NCI-H1417 (cell line): ENCODE measurements at places on chromosomes 12 and 14.

DNA sequence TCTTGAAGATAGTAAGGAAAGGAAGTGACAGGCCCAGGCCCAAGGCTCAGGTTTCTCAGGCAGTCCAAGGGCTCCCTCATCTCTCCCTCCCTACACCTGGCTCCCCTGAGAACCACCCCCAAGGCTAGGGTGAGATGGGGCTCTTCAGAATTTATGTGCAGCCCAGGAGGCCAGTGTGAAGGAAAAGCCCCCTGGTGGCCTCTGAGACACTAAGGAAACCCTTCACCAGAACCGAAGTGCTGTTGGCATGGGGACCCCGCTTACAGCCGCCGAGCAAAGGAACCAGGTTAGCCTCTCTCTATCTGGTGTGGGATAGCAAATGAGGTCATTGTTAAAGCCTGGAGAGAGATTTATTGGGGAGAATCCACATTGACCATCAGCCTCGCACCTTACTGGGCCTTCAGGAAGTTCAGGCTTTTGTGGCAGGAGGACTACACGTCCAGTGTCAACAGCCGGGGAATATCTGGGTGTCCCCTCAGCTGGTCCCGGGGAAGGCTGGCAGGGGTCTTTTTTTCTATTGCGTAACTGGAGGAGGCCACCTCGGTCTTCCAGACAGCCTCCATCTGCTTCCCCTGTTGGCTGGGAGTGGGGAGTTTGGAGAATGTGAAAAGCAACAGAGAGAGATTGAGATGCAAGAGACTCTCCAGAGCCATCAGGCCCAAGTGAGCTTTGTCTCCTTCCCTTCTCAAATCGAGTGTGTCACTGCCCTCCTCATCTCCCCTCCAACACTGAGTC, 18.1 kb downstream of the FAM186B start:
- no peak for DNase-seq

DNA sequence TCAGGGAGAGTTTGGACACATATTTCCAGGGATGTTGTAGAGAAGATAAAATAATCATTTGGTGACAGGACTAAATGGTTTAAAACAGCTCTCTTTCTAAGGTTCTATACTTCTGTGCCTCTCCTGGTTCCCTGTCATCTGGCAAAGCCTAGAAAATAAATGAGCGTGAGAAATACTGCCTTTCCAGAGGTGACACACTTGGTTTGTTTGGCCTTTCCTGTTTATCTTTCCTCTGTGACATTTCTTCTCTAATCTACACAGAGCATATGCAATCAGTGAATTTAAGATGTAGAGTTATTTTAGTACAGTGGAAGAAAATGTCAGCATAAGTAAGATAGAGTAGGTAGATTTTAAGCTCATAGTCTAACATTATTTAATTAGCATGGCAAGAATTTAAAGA, 22.0 kb upstream of the SSTR1 start:
- DNase-seq, result no peak

DNA sequence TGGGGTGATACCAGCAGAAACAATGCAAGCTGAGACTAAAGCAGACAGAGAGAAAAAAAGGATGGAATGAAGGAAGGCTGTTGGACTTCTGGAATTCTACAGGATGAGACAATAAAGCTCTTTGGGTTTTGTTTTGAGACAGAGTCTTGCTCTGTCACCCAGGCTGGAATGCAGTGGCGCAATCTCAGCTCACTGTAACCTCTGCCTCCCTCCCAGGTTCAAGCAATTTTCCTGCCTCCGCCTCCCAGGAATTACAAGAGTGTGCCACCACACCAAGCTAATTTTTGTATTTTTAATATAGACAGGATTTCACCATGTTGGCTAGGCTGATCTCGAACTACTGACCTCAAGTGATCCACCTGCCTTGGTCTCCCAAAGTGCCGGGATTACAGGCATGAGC, 115.4 kb downstream of the EXOC5 start:
- no peak for DNase-seq

- DNase-seq, result no peak
Observed at GRCh38 chr12:107704041-107704440, 18.4 kb downstream of the PWP1 start.

DNA sequence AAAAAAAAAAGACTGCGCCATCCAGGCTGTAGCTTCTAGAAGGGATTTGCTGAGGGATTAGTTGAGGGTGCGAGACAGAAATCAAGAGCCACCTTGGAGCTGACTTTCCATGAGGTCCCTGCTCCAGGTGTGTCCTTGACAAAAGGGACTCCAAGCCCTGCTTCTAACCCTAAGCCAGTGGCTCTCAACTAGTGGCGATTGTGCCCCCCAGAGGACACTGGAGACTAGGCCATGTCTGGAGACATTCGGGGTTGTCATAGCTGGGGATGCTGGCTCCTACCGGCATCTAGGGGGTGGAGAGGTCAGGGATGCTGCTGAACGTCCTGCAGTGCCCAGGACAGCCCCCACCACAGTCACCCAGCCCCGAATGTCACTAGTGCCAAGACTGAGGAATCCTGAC, 40.6 kb downstream of the SPRING1 start:
- peak; percentile 47 for DNase-seq

DNA sequence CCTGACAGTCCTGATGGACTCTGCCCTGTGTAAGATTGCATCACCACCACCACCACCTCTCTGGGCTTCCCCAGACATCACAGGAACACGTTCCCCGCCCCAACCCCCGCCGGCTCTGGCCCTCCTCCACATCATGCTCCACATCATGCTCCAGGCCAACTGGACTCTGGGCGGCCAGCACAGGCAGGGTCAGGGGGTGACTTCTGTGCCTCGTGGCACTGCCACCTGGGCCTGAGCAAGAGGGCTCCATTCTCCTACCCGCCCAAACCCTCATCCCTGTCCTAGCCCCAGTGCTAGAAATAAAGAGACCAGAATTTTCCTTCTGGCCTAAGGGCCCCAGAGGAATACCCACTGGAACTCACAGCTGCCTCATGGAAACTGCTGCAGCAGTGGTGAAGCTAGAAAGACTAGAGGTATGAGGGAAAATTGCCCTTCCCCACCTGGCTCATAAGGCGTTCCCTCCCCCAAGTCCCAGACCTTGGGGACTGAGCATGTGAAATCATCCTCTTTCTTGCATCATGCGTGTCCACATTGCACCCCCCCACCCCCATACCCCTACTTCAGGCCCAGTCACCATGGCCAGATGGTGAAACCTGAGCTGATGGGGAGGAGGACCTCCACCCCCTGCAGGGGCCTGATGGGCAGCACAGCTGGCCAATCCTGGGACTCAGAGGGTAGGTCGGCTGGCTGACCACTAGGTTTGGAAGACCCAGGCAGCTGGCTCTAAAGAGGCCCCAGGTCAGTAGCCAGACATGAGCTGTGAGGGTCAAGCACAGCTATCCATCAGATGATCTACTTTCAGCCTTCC, at the start of gene INHBE:
INHBE (plus strand) TSS at position 742 of the 808 bp plus-strand sequence. CDS start 230 bp downstream, outside the sequence.
- peak; percentile 53 for DNase-seq

DNA sequence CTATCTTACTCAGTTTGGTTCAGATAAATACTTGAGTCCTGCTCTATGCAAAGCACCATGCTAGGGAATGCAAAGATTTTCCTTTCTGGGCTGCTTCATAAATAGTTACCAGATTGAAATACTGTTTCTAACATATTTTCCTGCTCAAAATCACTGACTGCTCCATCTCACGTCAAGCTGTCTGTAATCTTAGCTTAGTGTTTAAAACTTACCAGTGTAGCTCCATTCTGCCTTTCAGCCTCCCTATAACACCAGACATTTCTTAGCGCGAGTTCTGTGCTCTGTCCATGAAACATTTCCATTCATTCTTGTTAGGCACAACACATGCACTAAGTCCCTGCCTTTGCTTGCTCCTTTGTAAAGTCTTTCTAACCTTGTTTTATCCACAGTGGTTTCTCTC, 129.4 kb downstream of the NPAS3 start:
- no peak for DNase-seq

DNA sequence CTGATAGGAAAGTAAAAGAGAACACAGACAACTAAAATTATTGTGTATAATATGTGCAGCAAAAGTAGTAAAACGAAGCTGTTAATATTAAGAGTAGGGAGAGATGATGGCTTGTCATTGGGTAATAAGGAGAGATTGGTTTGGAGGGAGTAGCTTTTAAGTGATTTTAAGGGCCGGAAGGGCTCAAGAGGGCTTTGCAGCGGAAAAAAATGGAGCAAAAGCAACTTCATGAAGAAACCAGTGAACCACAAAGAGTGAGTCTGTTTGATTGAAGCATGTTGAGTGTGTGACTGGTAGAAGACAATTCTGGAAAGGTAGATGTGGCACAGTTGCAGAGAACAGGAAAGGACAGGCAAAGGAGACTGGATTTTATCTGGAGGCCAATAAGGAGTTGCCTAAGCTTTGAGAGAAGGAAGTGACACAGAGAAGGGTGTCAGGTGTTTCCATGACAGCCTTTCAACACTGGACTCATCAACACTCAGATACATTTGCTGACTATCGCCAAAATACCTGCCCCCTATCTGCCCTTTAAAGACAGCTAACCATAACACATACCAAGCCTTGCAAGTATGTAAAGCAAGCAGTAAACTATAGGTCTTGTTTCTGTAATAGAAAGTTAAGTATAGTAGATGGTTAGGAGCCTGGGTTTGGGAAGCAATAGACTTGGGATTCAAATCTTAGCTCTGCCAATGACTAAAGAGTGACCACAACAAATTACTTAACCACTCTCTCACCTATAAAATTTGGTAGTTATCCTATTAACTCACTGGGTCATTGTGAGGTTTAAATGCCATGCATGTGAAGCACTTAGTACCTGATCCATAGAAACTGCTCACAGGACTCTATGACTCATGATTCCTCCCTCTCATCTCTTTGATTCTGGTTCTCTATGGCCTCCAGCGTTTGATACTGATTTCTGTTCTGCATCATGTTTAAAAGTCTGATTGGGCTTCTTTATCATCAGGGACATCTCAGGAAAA, 117.3 kb upstream of the LMNTD1 start:
- DNase-seq, result no peak

DNA sequence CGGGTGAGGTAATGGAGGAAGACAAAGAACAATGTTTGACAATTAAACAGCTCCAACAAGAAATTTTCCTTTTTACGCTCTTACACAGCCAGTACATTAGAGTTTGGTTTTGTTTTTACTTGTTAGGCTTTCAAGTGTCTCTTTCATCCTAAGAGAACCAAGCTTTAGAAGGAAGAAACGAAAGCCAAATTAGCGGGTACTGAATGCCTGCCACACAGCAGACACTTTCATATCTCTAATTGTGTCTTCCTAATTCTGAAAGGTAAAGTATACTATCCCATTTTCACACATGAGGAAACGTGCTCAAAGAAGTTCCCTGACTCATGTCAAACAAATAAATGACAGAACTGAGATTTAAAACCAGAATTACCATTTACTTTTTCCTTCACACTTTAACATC, 65.0 kb downstream of the CDK17 start:
- DNase-seq, result no peak

GRCh38 chr14:43956741-43957140, 550.3 kb downstream of the FSCB start:
- DNase-seq, result no peak

- DNase-seq, result peak; percentile 79
Observed at GRCh38 chr14:33676135-33676566, 274.7 kb downstream of the EGLN3 start.

- DNase-seq, result no peak
Observed at GRCh38 chr12:50768391-50768790, 4.5 kb downstream of the ATF1 start.

DNA sequence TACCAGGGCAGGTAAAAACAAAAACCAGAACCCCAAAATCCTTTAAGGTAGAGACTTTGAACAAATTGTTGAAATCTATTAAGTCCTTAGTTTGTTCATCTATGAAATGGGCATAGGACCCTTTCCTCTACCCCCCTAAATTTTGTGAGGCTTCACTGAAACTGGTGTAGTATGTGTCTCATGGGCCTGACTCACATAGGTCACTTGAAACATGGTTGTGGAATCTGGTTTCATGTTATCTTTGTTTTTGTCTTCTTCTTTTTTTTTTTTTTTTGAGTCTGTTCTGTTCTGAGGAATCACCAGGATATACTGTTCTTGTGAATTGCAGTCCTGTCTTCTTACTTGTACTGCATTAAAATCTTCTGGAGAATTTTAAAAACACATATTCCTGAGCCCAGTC, 202.2 kb downstream of the KTN1 start:
- DNase-seq, result no peak

- no peak for DNase-seq
Observed at GRCh38 chr14:86683561-86683960, 1153.6 kb downstream of the FLRT2 start.

GRCh38 chr12:32644431-32644830, 34.7 kb upstream of the DNM1L start:
- no peak for DNase-seq

- DNase-seq, result no peak
Observed at GRCh38 chr12:76670776-76671175, 93.1 kb upstream of the ZDHHC17 start.

GRCh38 chr14:101985957-101986356, 21.6 kb downstream of the DYNC1H1 start:
- DNase-seq, result no peak

DNA sequence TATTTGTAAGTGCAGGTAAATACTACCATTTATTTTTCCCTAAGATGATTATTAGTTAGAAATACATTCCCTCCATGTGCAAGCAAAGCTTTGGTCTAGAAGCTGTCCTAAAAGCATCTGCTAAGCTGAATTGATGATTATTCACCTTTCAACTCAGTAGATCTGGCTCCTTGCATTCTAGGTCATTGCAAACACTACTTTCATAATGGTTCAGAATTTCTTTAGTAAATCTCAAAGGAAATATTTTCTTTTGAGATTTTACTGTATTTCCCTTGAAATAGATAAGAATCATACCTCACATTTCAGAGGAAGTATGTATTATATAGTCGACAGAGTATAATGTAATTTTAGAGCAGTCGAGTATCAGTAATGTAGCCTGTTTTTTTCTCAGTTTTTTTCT, 2.4 kb downstream of the ETNK1 start:
- no peak for DNase-seq

DNA sequence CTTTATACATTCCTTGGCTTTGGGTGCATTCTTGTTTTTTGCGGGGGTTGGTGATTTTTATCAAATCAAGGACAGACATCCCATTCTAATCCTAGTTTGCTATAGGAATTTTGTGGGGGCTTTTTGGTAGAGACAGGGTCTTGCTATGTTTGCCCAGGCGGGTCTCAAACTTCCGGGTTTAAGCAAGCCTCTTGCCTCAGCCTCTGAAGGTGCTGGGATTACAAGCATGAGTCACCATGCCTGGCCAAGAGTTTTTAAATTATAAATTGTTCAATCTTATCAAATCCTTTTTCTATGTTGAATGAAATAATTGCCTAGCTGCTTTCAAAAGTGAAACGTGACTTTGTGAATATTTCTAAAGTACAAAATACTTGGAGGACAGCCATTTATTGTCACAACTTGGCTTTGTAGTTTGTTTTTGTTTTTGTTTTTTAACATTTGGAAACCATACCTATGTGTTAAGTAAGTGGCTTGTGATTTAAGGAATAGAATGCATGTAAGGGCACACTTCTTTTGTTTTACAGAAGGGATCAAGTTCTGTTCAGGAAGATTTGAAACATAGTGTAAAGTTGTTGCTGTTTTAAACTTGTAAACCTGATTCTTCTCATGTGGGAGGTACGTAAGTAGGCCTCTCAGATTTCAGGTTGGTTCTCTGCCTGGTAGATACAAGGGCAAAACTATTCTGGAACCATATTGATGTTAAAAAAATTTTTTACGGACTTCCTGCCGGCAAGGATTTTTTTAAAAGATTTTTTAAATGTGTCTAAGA, 13.4 kb downstream of the MARK3 start:
- no peak for DNase-seq

GRCh38 chr14:71398450-71398849, 491.2 kb downstream of the PCNX1 start:
- DNase-seq, result no peak

GRCh38 chr14:40199101-40199500, 766.9 kb upstream of the FBXO33 start:
- no peak for DNase-seq
